ENCODE measurements at places on chromosomes 11 and 22.
A peak's percentile ranks its signal among the peaks of the same experiment; 100 is the strongest.

DNA sequence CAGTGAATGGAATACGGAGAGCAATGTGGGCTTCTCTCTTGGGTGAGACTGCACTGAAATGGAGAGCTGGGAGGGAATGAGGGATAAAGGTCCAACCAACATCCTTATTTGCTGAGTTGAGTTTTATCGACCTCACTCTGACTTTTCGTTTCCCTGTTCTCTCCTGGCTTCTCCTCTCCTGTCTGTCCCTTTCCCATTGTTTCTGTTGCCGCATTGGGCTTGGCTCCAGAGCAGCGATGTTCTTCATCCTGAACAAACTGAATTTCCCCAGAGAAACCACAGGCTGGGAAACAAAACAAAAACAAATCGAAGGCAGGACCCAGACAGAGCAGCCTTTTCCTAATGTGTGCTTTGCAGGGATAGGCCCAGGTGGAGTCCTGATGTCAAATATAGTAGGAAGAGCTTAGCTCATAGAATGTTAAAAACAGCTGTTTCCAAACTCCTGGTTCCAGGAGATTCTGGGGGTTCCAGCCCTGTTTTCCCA is 30.0 kb downstream of the MOV10L1 start:
- no peak for DNase-seq

DNA sequence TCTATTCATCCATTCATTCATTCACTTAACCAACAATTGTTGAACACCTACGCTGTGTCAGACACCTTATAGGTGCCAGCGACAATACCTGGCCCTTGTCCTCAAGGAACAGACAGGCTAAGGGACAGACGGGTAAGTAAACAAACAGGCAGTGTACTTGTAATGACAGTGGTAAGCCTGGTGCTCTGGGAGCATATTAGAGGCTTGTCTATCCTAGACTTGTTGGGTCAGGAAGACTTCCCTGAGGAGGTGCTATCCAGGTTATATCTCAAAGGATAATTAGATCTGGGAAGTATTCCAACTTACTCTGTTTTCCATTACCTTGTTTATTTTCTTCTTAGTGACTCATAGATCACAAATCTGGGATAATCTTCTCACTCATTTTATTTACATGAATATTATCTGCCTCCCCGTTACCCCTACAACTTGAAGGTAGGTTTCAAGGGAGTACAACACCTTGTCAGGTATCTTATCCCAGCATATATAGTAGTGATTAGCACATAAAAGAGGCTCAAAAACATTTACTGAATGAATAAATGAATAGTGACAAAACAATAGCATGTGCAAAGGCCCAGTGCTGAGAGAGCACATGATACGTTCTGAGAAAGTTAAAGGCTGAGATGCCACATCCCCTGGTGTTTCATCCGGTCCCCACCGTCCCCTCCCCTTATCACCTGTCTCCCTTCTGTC is 75.3 kb upstream of the NCAM1 start:
- no peak for DNase-seq

DNA sequence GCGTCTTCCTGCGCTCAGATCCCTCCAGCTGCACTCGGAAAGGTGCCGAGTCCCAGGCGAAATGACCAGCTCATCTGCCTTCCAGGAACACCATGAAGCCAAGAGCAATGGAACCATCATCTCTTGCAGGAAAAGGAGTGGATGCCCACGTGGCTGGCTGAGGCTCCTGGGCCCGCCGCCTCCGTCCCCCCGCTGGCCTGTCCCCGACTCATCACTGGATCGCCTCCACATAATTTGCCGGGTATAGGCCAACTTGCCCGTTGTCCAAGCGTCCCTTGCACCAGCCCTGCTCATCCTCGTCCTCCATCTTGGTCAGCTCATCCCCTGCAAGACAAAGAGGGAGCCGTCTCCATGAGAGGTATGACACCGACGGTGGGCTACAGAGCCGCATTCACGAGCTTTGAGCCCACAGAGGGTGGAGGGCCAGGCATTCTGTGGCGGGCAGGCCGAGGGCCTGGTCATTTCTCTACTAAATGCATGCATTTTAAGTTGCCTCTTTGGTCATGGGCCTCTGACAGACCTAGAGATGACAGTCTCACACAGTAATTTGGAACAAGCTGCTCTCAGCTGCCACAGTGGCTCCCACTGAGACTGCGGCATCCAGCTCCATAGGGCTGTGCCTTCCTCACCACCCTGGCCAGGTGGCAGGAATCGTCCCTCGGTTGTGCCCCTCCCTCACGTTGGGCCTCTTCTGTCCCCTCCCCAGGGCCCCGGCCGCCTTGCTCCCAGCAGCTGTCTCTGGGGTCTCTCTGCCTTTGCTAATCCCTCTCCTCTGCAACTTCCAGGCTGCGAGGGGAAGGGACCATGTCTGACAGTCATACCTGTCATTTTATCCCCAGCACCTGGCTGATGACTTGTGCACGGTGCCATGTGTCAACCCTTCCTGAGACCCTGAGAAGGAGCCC is 14.3 kb upstream of the ARFGAP3 start:
- no peak for DNase-seq

GRCh38 chr11:35160246-35160824 is 21.4 kb downstream of the CD44 start:
- no peak for DNase-seq

DNA sequence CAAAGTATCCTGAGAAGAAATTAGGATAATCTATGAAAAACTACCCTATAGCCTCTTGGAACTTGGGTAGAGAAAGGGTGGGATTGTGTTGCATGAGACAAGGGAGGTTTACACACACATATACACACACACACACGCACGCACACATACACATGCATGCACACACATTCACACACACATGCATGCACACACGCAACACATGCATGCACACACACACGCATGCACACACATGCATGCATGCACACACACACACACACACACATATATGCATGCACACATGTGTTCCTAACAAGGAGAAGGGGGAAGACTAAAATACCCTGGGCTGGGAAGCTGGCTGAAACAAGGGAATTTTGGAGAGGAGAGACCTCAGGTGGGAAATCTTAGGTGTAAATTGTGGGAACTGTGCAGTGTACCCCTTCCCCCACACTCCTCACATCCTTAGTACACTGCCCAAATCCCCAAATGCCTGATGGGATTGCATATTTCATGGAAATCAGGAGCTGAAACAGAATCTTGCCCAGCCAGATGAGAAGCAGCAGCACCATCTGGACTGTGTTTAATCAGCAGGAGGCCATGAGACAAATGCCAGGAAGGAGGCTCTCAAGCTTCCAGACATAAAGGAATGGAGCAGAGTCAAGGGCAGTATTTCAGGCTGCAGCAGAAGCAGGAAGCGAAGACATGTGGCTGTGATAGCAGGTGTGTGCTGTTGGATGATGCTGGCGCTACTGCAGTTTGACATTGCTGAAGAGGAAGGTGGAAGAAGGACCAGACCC is 14.6 kb upstream of the POLD3 start:
- DNase-seq, result peak; percentile 47

DNA sequence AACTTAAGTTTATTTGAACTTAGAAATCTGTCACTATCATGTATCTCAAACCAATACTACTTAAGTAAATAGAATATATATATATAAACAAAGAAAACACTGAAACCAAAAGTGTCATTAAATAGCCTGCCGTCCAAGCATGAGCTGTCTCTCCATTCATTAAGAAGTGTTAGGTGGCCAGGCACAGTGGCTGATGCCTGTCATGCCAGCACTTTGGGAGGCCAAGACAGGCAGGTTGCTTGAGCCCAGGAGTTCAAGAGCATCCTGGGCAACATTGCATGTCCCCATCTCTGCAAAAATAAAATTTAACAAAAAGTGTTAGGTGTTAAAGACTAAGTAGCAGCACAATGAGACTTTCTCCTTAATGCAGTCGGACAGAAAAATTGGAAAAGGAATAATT is 14.0 kb downstream of the CD6 start:
- no peak for DNase-seq

DNA sequence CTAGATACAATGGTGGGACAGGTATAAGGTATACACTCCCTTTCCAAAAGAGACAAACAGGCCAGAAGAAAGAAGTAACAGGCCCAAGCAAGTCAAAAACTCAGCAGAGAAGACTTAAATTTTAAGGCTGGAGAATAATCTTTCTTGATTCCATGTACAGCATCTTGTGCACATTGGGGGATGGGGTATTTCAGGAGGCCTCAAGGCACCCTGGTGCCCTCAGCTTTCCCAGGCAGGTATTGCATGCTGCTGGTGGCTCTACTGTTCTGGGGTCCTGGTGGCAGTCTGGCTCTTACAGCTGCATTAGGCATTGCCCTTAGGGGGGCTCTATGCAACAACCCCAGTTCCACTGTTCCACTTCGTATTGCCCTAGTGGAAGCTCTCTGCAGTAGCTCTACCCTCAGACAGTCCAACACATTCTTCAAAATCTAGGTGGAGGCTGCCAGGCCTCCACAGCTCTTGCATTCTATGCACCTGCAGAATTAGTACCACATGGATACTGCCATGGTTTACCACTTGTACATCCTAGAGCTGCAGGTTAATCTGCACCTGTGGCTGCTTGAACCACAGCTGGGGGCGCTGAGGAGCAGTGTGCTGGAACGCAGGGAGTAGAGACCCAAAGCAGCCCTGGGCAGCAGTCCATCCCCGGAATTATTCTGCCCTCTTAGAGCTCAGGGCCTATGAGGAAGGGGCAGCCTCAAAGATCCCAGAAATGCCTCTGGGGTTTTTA is 4.2 kb upstream of the CTSC start:
- no peak for DNase-seq

- no peak for DNase-seq
Measured at GRCh38 chr11:41414771-41415440, 44.5 kb downstream of the LRRC4C start.

GRCh38 chr11:34356576-34356912 is 1.3 kb downstream of the ABTB2 start:
- no peak for DNase-seq

DNA sequence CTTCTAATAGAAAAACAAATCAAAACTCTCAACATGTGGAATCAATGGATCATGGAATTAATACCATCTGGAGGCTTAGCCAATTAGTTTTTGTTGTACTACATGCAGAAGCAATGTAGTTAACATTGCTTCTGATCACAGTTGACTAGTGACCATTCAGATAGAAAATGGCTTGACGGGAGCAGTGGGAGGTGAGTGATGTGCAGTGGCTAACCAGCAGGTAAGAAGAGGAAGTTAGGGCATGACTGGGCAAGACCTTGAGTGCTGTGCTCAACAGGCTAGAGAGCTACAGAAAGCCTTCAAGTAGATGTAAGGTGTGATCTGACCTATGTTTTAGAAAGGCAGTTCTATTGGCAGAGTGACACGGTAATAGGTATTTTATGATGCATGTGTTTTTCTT is 60.7 kb upstream of the ALKBH3 start:
- DNase-seq, result no peak

- no peak for DNase-seq
Measured at GRCh38 chr11:2860636-2861035, 24.9 kb downstream of the CDKN1C start.

- DNase-seq, result no peak
Measured at GRCh38 chr11:92455210-92455790, 230.7 kb downstream of the FAT3 start.

GRCh38 chr11:30861531-30861930 is 275.4 kb upstream of the MPPED2 start:
- DNase-seq, result no peak

- DNase-seq, result no peak
Measured at GRCh38 chr11:63779039-63779438, 10.5 kb upstream of the ZFTA start.

DNA sequence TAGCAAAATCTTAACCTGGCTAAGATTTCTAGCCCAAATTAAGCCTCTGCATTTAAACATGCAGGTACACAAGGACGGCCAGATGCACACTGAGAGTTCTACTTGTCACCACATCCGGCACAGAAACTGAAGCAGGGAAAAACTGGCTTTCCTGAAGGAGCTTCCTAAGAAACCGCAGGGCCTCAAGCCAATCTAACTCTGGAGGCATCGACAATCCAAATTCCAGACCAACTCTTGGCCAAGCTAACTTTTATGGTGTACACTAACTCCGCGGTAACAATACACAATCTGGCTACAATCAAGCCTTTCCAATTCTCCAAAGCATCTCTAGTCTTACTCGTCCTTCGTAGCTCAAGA is 1.2 kb downstream of the MSANTD2 start:
- no peak for DNase-seq
